ENCODE measurements at places on chromosomes 3 and 15. TPM values are rescaled to one million over a fixed set of nuclear protein-coding genes. Genes with fewer than 3 reads are reported as not detected.

The DUOXA2 gene
- total RNA-seq: not detected

The GHSR gene
- not detected for total RNA-seq

The EEF1AKMT4 gene
- total RNA-seq: 1.6 TPM

The SH2D7 gene
- not detected for total RNA-seq

The SHC4 gene
- 2.0 TPM for total RNA-seq

The TOP2B gene
- total RNA-seq: 115 TPM

DNA sequence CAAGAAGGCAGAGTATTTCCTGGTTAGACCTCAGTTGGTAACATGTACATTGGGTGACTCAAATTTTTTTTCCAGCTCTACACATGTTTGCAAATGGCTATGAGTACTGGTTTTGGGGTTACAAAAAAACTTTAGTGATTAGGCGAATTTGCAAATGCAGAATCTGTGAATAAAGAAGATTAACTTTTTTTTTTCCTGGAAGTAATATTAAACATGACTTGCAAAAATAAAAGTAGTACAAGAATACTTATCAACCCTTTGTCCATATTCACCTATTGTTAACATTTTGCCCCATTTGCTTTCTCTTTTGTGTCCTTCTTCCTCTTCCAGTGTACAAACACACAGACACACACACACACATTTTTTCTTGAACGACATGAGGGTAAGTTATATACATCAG is 47.6 kb upstream of the RYK start:
- H3K36me3 ChIP-seq: no peaks in the 10 kb centered on the region
- DNase-seq: no peak
- H3K27ac ChIP-seq: no peak overlapping the region
- no peaks in the 10 kb centered on the region for H3K4me1 ChIP-seq
- no peak overlapping the region for H3K4me3 ChIP-seq

DNA sequence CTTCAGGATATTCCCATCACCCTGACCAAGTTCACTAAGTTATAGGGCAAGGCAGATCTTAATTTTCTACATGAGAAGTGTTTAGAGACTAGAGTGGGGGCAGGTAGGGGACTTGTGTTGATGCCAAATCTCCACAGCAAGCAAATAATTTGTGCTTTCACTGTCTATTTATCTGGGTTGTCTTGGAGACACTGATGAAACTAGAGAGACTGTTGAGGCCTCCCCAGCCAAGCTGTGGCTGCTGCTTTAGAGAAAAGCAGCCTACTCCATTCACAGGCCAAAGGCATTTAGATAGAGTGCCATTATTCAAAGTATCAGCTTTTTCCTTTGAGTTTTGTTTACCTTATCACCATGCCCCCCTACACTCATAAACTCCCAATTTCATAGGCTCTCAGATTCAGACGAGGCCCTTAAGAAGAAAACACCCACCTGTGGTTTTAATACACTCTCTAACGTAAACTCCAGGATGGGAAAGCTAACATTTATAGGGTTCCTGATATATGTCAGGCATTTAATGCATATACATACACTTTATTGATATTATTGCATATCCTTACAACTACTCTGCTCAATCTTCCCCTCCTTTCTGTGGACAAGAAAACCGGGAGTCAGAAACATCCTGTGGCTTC is 130.4 kb upstream of the FOXB1 start:
- no peak overlapping the region for H3K4me3 ChIP-seq
- H3K27ac ChIP-seq: no peak overlapping the region
- no peaks in the 10 kb centered on the region for H3K36me3 ChIP-seq
- DNase-seq: no peak
- peaks cover 3% of the 10 kb centered on the region for H3K27me3 ChIP-seq

GRCh38 chr15:78073046-78073787 is 4.3 kb downstream of the TBC1D2B start:
- peaks cover 49% of the 10 kb centered on the region for H3K4me1 ChIP-seq
- H3K27ac ChIP-seq: peak overlapping the region; percentile 85
- peaks cover 2% of the 10 kb centered on the region for H3K36me3 ChIP-seq
- peak; percentile 78 for DNase-seq
- H3K4me3 ChIP-seq: no peak overlapping the region

DNA sequence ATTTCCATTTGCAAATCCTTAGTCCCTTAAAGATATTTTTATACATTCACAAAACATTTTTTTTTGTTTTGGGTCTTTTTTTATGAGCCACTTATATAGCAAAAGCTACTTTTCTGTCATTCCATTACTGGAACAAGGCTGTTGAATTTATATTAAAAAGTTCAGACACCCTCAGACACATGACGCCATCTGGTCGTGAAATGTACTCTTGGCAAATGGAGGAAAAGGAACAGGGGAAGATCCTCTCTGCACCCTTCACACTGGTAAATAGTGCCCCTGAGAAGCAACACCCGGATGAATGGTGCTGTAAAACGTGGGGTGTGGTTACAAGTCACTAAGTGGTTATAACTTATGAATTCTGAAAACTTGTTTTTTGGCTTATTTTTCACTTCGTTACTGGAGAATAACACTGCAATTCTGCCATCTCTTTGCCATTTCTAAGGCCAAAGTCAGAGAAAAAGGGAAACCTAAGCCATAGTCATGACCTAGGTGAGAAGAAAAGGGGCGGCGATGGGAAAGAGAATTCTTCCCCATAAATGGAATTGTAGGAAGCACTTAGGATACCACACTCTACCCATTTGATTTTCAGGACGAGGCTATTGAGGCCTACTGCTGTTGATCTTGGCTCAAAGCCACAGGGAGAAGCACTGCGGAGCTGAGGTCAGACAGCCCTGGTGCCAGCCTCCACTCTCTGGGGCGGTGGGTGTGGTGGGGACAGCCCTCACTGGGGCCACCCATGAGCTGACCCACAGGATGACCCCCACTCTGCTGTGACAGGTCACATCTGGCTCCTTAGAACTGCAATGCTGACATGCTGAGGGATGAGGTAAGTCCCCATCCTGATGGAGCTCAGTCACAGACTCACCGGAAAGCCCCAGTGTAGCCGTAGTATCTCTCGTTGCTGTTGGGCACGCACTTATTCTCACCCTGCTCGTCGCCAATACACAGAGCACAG is 21.9 kb downstream of the LTF start:
- DNase-seq: no peak
- H3K4me1 ChIP-seq: no peaks in the 10 kb centered on the region
- H3K36me3 ChIP-seq: no peaks in the 10 kb centered on the region
- no peak overlapping the region for H3K4me3 ChIP-seq

- DNase-seq: no peak
- no peaks in the 10 kb centered on the region for H3K4me1 ChIP-seq
- no peaks in the 10 kb centered on the region for H3K27me3 ChIP-seq
- H3K36me3 ChIP-seq: no peaks in the 10 kb centered on the region
- no peak overlapping the region for H3K4me3 ChIP-seq
- no peak overlapping the region for H3K27ac ChIP-seq
Measured at GRCh38 chr3:8187996-8188395, 313.6 kb upstream of the LMCD1 start.

All from muscle of leg (tissue), 16 donors.